Right cardiac atrium (tissue), 5 donors: ENCODE measurements at places on chromosomes 4 and X. TPM values are rescaled to one million over a fixed set of nuclear protein-coding genes. Genes with fewer than 3 reads are reported as not detected.

GRCh38 chr4:132114885-132115284 lies 1034.2 kb upstream of the PCDH10 start:
- no peak for DNase-seq

- no peak for DNase-seq
These were observed 113.2 kb upstream of the ZNF827 start for GRCh38 chr4:146051728-146052391.

DNA sequence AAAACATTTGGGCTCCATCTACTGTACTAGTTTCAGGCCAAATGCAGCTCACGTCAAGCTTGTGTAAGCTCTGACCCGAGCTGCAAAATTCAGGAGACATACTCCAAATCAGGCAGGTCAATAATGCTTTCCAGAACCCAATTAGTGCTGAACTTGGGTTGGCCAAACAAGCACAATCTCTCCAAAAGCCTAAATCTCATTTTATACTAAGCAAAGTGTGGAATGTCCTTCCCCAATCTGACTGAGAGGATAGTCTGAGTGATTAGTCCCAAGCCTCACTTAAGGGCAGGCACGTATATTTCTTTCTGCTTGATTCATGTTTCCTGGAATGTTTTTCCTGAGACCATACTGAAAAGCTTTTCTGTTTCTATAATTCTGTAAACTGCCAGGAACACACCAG lies 79.9 kb downstream of the NKX6-1 start:
- DNase-seq = no peak

GRCh38 chr4:71229477-71230270 lies 109.1 kb upstream of the SLC4A4 start:
- peak; percentile 54 for DNase-seq

DNA sequence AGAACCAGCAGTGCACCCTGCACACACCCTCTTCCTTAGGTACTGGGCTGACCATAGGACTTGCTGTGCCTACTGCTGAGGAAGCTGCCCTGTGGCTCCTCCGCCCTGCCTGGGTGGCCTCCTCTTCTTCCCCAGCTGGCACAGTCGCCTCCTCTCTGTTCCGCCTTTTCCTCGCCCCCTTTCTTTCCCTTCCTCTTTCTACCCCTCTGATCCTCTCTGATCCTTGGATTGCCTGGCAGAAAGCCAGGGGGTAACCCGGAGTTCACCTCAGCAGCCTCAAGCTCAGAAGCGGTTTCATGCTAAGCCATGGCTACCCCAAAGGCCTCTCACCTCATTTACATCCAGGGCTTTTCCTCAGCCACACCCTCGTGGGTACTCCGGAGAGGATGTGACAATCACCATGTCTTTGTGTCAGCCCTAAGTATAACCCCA lies 136.2 kb downstream of the SMIM20 start:
- DNase-seq = peak; percentile 46

DNA sequence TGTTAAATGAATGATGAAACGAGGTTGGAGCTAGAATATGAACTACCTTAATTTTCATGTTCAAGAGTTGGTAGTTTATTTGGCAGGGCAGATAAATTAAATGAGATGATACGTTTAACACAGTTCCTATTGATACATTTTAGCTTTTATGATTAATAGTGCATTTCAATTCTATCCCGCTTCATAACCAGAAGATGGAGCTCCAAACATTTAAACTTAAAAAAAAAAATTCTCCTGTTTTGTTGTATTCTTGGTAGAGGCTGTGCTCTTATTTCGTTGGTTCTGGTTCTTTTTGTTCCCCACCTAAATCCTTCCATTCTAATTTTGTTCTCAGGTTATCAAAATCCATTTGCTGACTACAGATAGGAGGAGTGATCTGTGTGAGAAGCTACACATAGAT lies 71.8 kb upstream of the PTPN13 start:
- no peak for DNase-seq

DNA sequence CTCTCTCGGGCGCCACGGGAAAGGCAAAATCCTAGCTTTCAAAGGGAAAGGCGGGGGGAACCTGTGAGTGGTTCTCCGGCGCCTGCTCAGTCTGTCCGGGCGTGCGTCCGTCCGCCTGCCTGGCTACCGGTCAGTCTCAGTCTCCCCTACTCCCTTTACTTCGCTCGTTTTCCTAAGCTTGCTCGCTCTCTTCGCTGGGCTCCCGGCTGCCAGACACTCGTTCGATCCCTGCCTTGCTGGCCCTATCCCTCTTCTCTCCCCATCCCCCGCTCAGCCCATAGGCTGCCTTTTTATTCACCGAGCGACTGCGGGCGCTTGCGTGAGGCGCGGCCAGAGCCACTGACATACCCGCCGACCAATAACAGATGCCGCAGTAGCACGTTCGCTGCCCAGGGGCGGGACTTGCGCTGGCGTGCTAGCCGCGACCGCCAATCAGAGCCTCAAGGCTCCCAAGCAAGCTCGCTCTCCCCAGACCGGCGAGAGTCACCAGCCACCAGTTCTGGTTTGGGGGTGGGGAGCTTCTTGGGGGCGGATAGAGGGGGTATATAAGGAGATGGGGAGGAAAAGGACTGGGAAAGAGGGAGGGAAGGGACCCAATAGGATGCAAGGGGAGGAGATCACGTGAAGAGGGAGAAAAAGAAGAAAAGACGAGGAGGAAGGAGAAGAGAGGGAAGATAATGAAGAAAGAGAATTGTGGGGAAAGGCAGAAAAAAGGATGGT lies 30.0 kb downstream of the ARHGEF9 start:
- DNase-seq = peak; percentile 96

GRCh38 chr4:97938141-97938540 lies 205.1 kb downstream of the STPG2 start:
- DNase-seq = peak; percentile 29

- no peak for DNase-seq
These were observed 317.5 kb downstream of the RAPGEF2 start for GRCh38 chr4:159420162-159421057.

- no peak for DNase-seq
These were observed 34.5 kb downstream of the LRPAP1 start for GRCh38 chr4:3497523-3498389.

- no peak for DNase-seq
These were observed 40.0 kb downstream of the FGFRL1 start for GRCh38 chr4:1051472-1051871.

DNA sequence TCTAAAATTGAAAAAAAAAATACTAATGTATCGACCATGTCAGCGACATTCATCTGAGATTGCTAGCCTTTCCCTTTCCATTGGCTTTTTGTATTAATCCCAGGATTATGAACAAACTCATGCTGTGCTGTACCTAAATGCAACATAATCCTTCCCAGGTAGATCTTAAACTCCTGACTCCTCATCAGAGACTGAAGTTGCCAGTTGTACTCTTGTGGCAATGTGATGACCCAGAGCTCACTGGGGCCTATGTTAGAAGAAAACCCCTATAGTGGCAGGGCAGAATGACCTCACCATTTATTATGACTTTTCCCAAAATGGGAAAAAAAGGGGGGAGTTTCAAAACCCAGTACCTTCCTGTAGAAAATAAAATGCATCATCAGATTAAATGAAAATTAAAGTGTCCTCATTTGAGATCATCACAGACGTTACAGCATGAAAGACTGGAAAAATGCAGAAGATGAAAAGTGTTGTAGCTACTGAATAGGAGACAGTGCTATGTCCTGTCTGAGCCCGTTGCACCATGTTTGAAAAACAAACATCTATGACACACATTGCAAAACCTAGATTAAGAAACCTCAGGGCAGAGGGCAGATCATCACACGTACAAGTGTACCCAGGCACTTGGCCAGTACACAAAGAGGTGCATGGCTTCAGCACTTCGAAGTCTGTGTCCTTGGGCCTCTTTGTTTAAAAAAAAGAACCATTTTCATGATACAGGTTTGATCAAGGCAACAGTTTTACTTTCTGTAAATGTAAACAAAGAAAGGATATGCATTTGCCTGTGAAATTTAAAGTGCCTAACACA lies 6.8 kb upstream of the ACSL4 start:
- no peak for DNase-seq

- DNase-seq = no peak
These were observed 30.1 kb upstream of the TMEM154 start for GRCh38 chr4:152709675-152710438.

GRCh38 chr4:4734425-4734824 lies 125.0 kb upstream of the MSX1 start:
- DNase-seq = no peak

DNA sequence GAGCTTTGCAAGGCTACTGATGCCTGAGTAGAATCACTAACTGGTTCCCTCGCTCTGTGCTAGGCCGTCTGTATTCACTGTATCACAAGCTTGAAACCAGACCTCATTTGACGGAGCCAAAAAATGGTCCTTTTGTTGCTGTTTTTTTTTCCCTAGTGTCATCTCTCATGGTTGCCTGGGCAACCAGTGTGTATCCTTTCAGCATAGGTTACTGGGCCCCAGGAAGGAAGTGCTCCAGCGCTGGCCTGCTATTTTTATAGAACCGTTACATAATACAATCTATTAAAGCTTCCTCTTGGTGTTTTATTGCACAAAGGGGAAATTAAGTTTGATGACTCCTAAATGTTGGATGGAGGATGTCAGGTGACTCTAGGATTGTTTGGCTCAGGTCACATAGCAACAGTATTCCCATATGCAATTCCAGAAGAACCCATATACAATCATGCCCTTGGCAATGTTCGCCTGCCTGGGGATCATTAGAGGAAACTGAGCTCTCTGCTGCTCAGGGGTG lies 220.4 kb downstream of the SPRY1 start:
- peak; percentile 86 for DNase-seq

DNA sequence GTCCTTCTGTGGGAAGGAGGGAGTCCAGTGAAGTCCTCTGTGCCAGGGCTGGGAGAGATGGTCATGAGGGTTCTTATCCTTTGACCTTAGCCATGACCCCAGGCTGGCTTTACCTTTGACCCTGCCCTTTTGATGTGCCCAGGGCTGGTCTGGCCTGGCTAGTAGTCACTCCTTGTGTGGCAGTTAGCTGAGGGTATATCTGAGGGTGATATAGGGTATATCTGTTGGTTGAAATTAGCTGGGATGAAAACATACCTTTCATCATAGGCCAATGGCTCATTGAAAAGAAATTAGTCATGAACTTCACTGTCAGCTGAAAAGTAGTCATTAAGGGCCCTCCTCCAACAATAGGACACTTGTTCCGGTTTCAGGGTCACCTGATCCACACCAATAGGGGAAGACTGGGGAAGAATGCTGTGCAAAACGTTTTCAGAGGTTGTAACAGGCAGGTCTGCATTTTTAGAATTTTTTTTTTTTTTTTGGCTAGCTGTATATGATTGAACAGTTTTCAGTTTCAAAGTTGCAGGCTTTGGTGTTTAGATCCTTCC lies 74.6 kb upstream of the STOX2 start:
- no peak for DNase-seq

DNA sequence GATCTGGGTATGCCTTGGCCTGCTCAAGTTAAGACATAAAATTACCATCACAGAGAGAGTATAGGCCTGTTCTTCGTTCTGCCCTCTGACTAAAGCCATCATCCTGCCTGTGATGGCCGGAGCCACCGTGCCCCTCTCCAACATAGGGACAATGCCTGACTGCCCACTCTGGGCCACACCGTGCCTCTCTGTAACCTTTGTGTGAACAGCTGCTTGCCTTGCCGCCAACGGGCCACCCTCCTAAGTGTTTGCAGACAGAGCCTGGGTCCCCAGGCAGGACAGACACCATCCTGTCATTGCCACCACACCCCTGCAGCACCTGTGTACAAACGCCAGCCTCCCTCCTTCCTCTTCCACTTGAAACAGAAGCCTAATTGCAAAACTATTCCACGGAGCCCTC lies 298.7 kb upstream of the TENM3 start:
- no peak for DNase-seq

DNA sequence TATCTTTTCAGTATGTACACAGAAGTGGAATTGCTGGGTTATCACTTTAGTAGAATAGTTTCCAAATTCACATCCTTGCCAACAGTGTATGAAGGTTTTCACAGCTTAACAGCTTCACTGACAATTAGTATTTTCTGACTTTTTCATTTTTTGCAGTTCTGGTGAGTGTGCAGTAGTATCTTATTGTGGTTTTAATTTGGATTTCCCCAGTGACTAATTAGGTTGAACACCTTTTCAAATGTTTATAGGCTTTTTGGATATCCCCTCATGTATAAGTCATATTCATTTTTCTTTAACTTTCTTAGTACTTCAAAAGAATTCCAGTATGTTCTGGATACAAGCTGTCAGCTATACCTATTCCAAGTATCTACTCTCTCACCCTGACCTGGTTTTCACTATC lies 37.1 kb downstream of the BRCC3 start:
- no peak for DNase-seq

GRCh38 chrX:132146456-132146855 lies 18.6 kb upstream of the FRMD7 start:
- no peak for DNase-seq

- no peak for DNase-seq
These were observed 47.9 kb downstream of the AWAT2 start for GRCh38 chrX:70001708-70002341.

The SHROOM2 gene
- total RNA-seq = 1.9 TPM

The RRAGB gene
- total RNA-seq = 13.1 TPM

The CORIN gene
- total RNA-seq = 225 TPM

The PABPC4L gene
- total RNA-seq = 2.9 TPM

The NAP1L2 gene
- total RNA-seq = 9.0 TPM

The SHISA3 gene
- 3.5 TPM for total RNA-seq

The CCKAR gene
- not detected for total RNA-seq
